ENCODE measurements at places on chromosomes 1 and 21.

DNA sequence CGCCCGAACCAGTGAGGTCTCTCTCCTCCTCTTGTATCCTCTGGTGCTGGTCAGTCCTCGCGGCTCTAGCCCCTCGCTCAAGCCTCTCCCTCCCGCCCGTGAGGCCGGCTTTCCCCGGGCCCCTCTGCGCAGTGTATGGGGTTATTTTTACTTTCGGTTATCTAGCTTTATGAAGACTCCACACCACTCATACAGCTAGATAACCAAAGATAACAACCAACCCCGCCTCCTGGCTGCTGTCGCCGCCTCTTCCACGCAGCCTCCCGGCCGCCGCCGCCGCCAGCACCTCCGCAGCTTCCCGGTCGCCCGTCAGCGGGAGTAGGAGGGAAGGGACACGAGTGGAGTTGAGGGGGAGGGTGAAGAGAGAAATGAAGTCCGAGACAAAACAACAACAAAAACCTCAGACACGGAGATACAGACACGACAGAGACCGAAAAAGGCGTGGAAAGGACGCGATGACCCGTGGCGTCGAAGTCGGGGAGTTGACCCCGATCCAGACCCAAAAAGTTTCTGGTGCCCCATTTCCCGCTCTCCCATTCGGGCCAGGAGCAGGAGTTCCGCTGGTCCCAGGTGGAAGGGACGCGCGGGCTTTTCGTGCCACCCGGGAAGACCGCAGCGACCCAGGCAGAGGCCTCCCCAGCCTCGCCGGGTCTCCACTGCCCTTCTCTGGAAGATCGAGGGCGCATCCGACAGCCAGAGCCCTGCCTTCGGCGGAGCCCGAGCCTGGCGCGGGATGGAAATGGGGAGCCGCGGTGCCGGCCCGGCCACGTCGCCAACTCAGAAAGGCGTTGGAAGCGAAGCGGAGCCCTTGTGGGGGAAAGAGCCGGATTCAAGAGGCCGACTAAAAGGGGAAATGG, 51.4 kb downstream of the RHBG start:
- DNase-seq = no peak

DNA sequence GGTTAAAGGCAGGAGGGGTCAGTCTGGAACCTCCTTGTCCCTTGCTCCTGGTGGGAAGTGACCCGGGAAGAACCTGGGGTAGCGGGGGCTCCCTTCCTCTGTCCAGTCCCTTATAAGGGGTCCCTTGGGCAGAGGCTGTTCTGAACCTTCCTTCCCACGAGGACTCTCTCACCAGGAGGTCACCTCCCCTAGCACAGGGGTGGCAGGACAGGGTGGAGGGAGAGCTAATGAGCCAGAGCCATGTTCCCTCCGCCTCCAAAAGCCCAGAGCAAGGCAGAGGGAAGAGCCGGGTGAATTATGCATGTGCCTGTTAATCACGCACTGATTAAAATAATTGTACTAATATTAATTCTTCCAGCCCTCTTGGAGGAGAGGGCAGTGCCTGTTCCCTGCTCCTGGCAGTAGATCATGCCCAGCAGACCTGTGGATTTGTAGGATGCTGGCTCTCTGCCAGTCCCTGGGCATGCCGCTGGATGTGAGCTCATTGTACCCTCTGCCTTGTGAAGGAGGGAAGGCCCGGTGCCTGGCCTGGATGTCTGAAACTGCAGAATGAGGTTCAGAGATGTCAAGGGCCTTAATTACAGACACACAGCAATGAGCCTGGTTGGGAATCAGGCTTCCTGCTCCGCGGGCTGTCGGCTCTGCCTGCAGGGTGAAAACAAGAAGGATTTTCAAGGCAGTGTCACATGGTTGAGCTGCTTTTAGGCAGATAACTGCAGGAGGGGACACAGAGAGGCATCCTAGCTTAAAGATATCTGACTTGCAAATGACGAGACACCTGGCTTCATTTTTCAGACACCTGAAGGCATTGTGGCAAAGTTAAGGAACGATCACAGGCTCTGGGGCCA, 68.2 kb downstream of the IGSF21 start:
- DNase-seq = no peak

- no peak for DNase-seq
Measured at GRCh38 chr1:198657550-198658064, 18.8 kb downstream of the PTPRC start.

- DNase-seq = no peak
Measured at GRCh38 chr1:26530895-26531598, 1.5 kb downstream of the RPS6KA1 start.

DNA sequence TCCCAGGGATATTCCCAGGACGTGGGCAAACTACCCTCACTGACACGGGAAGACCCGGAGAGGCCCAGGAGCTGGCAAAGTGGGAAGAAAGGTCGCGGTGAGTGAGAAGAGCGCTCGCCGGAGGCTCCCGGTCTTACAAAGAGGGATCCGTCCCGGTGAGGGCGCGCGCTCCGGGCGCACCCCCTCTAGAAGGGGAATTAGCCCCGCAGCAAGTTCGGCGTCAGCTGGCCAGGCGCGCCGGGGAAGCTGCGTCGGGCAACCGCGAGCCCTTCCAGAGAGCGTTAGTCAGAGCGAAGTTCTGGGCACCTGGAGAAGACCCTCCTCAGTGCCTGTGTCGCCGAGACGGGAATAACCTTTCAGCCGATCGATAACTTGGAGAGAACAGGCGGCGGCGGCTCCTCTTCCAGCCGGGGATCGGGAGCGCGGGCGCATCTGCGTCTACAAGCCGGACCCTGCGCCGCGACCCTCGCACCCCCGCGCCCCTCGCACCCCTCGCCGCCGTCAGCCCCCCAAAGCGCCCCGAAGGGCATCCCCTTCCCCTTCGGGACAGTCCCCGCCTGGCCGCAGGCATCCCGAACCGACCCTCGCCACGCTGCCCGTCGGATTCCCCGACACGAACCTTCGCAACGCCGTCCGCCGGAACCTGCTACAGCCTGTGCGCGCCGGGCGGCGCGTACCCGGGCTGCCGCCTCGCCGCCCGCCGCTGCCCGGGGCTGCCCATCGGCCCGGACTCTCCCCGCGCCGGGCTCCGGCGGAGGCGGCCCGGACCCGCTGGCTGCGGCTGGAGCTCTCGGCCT, 485 bp downstream of the SIPA1L2 start:
- peak; percentile 77 for DNase-seq

DNA sequence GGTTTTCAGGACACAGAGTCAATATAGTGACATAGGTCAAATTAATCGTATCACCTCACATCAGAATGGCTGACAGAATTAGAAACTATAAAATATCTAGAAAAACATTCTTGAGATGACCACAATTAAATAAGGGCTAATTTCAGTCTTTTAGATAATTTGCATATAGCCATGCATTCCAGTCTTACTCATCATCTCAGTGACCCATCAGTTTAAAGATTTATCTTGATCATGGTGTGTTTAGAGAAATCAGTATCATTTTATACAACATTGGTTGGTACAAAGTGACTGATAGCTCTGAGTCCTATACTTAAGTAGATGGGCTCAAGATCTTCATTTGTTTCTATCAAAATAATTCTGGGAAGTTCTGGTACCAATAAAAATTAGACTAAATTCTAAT, 262.3 kb upstream of the SNX7 start:
- no peak for DNase-seq

DNA sequence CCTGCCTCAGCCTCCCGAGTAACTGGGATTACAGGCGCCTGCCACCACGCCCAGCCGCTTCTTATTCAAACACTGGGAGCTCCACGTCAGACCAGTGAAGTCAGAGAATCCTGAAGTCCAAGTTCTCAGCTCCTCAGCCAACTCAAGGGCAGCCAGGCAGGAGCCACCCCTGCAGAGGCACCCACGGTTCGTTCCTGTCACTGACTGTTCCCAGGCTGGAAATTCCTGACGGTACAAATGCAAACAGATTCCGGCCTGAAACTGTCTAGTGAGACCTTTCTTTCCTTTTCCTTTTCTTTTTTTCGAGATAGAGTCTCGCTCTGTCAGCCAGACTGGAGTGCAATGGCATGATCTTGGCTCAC, 11.7 kb downstream of the SLC35E2B start:
- no peak for DNase-seq

DNA sequence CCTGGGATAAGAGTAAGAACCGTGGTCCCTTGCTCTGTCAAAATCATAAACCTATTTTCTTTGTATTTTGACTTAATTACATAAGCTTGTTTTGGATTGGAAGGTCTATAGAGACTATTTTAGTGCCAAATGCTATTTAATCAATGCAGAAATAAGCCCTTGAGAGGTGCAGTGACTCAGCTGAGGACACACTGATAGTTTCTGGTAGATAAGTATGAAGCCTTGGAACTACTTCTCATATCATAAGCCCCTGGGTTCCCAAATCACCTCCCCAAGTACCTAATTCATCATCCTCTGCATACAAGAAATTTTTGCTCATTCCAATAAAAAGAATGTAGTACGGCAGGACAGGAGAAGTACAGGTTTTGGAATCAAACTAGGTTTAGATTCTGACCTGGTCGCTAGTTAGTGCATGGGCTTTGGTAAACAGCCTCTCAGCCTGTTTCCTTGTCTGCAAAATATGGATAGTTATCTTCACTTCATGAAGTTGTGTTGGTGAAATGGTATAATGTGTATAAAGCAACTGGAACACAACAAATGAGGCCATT, 3.3 kb upstream of the CD55 start:
- no peak for DNase-seq

- no peak for DNase-seq
Measured at GRCh38 chr1:203695116-203695515, 68.5 kb downstream of the ATP2B4 start.

DNA sequence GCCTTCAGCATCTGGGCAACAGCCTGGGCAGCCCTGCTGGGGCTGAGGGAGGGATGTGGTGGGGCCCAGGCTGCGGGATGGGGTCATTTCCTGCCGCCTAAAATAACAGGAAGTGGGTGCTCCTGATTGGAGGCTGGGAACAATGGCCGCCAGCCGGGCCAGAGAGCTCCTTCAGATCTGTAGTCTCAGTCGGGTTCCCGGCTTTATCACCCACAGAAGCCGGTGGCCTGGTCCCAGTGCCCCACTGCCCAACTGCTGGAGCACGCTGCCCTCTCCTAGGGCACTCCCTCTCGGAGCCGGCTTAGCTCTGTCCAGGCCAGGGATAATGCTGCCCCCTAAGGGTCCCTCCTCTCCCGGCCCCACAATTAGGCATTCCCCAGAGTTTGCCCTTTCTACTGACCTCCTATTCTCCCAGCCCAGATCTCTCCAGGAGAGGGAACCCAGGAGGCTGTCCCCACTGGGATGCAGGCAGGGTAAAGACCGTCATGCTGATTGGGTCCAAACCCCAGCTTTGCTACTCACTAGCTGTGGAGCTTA, 5.1 kb downstream of the MAP7D1 start:
- peak; percentile 36 for DNase-seq

GRCh38 chr1:205271277-205271676, 43.5 kb downstream of the TMCC2 start:
- DNase-seq = no peak

GRCh38 chr1:42924082-42924850, 34.4 kb downstream of the SLC2A1 start:
- DNase-seq = peak; percentile 99

- no peak for DNase-seq
Measured at GRCh38 chr1:230156536-230156935, 89.5 kb downstream of the GALNT2 start.

DNA sequence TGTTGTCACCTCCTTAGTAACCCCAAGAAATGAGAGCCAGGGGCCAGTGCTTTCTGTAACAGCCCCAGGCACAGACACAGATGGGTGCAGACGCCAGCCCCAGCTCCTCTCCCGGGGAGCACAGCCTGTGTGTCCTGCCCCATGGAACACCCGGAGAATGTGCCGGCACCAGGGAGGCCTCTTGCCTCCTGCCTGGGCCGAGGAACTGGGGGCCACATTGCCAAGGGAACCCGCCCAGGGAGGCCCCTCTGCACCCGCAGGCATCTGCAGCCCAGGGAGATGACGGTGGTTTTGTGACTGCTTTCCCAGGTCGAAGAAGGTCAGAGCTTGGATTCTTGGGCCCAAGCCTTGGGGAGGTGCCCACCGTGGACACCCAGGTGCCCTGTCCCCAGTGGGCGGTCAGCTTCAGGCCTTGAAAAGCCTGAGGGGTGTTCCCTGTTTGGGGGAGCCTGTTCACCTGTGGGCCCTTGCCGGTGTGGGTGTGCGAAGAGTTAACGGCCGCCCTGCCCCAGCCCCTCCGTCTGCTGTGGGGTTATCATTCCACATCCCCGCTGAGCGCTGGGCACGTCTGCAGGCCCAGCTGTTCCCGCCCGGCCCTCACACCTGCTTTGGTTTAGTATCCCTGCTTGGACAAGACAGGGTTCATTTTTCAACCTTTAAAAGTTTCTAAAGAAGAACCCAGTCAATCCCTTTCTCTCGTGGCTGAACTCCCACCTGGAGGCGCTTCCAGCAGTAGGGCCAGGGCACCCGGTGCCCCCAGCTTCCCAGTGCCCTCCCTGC, 62.5 kb downstream of the MORN1 start:
- DNase-seq = no peak

- no peak for DNase-seq
Measured at GRCh38 chr1:192003295-192004077, 154.8 kb upstream of the RGS18 start.

DNA sequence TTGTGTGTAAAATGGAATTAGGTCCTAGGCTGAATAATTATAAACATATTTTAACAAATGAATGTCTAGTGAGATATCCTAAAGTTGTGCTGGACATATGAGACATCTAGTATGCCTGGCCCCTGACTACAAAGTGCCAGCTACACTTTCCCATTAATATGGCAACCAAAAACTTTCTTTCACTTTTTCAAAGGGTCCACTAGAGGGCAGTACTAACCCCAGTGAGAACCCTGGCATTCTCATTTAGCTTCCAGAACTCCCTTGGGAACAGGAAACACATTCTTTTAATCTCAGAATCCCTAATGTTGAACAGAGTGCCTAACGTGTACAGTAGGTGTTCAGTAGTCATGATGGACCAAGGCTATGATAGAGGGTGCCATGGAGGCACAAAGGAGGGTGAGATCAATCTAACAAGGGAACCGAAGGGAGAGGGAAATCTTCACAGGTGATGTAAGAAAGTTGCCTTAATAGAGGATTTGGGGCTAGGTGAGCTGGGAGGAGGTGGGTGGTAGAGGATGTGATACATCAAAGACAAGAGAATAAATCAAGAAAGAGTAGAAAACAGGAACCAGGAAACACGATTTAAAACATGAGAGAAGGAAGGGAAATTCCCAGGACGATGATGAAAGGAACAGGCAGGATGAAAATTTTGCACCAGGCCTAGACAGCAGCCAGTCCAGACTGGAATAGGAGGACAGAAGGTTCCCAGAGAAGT, 41.6 kb downstream of the NSL1 start:
- no peak for DNase-seq

GRCh38 chr21:26125433-26126167, 45.0 kb downstream of the APP start:
- no peak for DNase-seq

- DNase-seq = no peak
Measured at GRCh38 chr1:35461966-35462651, 95.1 kb downstream of the KIAA0319L start.

- DNase-seq = no peak
Measured at GRCh38 chr1:3903141-3904005, 3.3 kb upstream of the C1orf174 start.

All from glutamatergic neuron (in vitro differentiated cells).